ENCODE measurements at places on chromosomes 16 and 17.

GRCh38 chr17:17054636-17055035, 12.4 kb downstream of the MPRIP start:
- DNase-seq: no peak

GRCh38 chr17:59413014-59413766, 81.7 kb downstream of the YPEL2 start:
- DNase-seq: no peak

- no peak for DNase-seq
These were observed 361 bp downstream of the UQCRC2 start for GRCh38 chr16:21953541-21953902.

DNA sequence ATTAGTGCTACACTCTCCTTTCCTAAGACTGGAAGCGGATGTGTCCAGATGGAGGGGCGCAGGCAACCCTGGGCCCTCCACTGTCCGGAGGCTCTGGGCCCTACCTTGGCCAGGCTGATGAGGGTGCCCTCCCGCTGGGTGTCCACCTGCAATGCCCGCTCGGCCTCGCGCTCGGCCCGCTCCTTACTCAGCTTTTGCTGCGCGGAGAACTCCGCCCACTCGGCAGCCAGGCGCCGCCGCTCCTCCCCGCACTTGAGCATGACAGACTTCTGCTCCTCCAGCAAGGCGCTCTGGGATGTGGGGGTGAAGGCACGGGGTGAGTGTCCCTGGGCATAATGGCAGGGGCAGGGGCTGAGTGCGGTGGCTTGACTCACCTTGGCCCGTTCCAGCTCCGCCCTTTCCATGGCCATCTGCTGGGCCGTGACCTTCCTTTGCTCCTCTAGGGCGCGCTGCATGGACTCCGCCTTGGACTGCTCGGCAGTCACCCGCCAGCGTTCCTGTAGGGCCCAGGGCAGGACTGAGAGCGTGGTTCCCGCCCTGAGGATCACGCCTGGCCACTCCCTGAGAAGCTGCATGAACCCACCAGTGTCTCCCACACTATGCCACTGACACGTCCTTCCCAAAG, 10.1 kb upstream of the MRPL38 start:
- DNase-seq: no peak

DNA sequence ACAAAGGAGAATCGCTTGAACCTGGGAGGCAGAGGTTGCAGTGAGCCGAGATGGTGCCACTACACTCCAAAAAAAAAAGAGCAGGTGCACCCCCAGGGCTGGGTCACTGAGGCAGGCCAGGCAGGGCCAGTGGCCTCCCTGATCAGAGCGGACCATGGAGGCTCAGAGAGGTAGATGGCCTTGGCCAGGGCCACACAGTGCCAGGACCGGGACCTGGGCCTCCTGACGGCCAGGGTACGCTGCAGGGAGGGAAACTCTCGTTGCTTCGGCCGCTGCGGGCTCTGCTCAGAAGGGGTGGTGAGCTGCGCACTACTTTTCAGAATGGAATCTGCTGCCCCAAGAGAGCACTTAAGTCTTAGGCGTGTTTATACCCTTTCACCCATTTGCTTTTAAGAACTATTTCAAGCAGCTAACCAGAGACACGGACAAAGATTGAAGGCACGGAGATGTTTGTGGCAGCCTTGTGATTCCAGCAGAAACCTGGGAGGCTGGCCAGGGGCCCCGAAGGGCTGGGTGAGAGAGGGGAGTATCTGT, 17.1 kb downstream of the MYO1C start:
- DNase-seq: no peak

DNA sequence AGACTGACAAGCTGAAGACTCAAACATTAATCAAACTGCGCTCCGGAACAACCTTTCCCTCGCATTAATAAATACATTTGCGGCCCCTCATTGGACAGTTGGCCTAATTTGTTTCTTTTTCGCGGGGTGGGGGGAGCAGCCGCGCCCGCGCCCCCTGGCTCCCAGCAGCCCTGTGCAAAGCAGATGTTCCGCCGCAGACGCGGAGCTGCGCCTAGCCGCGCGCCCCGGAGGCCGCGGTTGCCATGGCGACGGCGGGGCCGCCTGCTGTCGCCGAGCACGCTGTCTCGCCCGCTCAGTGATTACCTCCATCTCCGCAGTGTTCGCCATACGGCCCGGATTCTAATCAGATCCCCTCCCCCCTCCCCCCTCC, 25.5 kb downstream of the COPZ2 start:
- DNase-seq: no peak
